CD4-positive, alpha-beta T cell treated with Interleukin-12 subunit alpha and Interleukin-12 subunit beta, for 1 hour (primary cell): ENCODE measurements at places on chromosomes 7 and 10.

DNA sequence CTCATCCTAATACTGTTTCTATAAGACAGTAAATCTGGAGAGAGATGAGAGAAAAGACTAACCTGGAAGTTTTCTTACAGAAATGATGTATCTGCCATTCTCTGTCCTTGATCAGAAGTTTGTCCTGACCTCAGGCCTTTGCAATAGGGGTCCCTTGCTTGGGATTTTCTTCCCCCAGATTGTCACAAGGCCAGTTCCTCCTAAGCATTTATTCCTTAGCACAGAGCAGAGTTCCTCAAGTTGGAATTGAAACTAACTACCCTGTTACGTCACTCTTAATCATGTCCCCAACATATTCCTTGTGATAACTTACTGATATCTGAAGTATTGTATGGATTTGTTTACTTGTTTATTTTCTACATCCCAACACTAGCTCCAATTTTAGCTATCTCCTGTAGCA lies 202.1 kb downstream of the COBL start:
- DNase-seq: no peak

GRCh38 chr10:5525561-5526341 lies 990 bp downstream of the CALML3 start:
- DNase-seq: no peak

GRCh38 chr7:92680442-92680841 lies 90.3 kb upstream of the FAM133B start:
- DNase-seq: no peak

GRCh38 chr10:91366704-91367103 lies 43.4 kb upstream of the HECTD2 start:
- no peak for DNase-seq

DNA sequence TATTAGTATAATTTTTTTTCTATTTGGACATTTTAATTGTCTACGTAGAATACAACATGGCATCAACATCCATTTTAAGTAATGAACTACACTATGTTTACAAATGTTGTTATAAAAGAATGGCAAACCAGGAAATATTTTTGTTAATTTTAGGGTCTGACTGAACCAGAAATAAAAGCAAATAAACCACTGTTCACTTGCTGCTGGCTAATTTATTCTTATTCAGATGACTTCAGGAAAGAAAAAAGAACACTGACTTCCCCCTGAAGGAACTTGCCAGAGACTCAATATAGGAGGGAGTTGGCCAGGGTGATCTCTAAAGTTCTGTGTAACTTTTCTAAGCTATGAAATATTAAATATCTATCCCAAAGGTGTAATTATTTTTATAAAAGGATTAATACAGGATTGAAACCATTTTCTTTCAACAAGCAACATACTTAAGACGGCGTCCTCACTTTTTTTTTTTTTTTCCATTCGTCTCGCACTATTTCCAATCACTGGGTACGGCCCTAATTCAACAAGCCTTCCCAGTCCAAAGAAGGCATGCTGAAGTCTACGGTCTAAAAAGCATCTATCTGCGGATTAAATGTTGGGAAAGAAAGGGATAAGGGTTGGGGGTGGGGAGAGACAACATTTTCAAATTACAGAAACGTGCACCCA lies 1.2 kb downstream of the USP6NL start:
- no peak for DNase-seq

DNA sequence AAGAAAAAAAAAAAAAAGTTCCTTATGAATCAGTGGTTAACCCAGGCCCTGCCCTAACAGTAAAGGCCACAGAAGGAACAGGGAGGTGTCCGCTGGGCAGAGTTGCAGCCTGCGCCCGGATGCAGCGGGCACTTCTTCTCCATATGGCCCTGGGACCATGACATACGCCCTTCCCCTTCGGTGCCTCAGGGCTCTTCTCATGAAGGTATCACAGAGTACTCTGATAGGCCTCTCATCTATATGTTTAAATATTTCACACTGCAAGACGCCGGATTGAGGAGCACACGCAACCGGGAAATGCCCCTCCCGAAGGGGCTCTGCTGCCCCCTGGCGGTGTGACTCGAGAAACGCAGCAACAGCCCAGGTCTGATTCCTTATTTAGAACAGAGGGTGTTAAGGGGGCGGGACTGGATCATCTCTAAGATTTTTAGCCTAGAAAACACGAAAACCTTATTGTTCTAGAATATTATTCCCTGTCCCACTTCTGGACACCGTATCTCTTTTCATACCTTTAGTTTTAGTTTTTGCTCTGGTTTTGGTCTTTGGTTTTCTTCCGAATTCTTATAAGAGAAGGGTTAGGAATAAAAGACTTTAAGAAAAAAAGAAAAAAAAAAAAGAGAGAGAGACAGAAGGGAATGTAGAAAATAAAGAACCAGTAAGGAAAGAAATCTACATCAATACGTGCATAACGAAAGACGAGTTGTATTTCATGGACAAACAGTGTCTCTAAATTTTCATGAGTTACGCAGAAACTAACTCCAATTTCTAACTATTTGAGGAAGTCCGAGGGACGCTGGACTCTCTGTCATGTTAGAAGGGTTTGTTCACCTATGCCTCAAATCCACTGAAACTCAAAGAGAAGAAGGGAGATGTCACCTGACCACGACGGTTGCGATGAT lies 12.0 kb downstream of the DAGLB start:
- peak; percentile 89 for DNase-seq

DNA sequence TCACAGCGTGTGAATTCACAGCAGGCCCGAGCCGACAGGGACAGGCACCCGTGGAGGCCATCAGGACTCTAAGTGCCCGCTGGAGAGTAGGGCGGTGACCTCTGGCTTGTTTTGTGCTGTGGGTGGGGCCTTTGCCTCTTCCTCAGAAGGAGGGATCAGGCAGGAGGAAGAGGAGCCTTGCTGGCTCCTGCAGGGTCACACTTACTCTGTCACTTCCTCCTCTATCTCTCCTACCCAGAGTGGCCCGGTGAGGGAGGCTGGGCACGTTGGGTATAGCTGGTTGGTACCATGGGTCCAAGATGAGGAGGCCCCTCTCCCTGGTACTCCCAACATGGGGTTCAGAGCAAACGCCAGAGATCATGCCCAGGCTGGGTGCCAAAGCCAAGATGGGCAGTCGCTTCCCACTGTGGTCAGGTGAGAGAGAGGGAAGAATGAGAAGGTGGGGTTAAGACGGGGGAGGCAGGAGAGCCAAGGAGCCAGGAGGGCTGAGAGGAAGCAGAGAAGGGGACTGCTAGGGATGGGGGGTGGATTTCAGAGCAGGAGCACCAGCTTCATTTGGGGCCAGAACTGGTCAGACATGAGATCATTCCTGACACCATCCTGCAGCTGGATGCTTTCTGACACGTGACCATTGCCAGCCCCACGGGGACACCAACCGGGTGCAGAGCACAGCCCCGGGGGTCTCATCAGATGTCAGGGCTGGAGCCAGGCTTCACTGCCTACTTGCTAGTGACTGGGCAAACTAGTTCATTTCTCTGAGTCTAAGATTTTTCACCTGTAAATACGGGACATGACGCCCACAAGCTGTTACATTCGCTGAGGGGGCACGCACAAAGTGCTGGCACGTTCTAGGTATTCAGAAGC lies 54.8 kb upstream of the CACUL1 start:
- no peak for DNase-seq

DNA sequence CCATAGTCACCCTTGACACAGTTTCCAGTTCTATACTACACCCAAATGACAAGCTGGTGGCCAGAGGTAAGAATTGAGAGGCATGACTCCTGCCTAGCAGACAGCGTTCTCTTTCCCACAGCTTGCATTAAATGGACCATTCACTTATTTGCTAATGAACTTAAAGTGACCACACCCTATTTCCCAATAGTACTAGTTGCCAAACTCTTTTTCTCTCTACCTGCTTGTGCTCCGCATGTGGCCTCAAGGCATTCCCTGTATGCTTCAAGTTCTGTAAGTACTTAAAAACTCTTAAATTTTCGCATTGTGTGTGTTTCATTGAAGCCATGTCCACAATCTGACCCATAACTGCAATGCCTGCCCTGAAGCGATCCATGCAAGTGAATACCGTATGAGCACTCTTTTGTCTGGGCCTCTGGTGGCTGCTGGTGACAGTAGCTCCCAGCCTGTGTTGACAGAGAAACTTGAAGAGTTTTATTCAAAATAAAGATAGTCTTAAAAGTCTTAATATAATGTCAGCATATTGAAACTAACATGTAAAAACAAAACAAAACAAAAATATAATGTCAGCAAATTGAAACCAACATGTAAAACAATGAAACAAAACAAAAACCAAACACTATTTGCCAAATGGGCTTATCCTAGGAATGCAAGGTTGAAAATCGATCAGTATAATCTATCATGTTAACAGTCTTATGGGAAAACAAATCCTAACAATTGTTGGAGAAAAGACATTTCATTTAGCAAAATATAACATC lies 73.6 kb downstream of the CCSER2 start:
- no peak for DNase-seq

GRCh38 chr7:107836237-107837144 lies 33.5 kb upstream of the SLC26A3 start:
- no peak for DNase-seq

GRCh38 chr10:47133871-47134570 lies 166.0 kb upstream of the GDF10 start:
- DNase-seq: no peak

GRCh38 chr7:131931370-131931769 lies 374.9 kb upstream of the PODXL start:
- no peak for DNase-seq

GRCh38 chr10:11721806-11722205 lies 20.4 kb upstream of the ECHDC3 start:
- no peak for DNase-seq

GRCh38 chr7:139823959-139824521 lies 5.0 kb upstream of the TBXAS1 start:
- DNase-seq: no peak

DNA sequence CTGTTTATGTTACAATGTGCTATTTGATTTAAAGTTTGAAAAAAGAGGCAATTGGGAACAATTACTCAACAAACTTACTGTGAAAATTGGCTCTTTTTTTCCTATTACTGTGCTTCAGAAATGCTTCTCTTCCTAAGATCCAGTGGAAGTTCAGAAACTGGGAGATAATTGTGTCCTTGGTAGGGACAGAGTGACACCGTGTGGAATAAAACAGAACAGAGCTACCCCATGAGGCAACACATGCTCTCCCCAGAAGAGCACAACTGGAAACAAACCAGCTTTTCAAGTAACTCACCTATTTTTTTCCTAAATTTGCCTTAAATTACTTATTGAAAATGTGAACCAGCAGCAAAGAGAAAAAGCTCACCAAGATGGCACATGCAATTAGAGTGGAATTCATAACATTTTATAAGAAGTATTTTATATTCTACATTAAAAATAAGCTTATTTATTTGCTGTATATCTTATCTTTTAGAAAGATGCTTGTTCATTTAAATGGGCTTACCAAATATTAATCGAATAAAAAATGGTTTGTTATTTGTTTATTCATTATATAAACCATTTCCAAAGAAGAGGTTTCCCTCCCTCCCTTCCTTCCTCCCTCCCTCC lies 346.1 kb upstream of the ANKRD30A start:
- no peak for DNase-seq

- DNase-seq: no peak
These were observed 22.5 kb upstream of the TNRC18 start for GRCh38 chr7:5445981-5446594.

DNA sequence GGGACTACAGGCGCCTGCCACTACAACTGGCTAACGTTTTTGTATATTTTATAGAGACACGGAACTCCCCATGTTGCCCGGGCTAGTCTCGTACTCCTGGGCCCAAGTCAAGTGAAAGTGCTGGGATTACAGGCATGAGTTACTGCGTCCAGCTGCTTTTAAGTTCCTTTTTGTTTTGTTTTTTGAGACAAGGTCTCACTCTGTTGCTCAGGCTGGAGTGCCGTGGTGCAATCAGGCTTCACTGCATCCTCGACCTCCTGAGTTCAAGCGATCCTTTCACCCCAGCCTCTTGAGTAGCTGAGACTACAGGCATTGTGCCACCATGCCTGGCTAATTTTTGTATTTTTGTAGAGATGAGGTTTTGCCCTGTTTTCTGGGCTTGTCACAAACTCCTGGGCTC lies 155.0 kb downstream of the GALNT17 start:
- DNase-seq: no peak

DNA sequence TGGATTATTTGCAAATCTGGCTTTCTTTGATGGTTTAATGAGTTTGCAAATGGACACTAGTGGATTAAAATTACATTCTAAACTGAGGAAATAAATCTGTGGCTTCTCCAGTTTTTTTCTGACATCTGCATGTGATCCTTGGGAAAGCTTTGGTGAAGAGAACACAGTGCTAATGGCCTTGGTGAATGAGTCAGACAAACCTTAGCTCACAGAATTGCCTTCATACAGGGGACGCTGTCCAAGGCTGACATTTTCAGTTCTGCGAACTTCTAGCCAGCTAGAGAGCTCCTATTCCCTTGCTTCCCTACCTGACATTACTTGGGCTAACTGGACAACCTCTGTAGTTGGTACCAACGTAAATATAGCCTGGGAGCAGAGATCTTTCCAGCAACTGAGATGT lies 21.2 kb downstream of the BMPER start:
- DNase-seq: no peak

DNA sequence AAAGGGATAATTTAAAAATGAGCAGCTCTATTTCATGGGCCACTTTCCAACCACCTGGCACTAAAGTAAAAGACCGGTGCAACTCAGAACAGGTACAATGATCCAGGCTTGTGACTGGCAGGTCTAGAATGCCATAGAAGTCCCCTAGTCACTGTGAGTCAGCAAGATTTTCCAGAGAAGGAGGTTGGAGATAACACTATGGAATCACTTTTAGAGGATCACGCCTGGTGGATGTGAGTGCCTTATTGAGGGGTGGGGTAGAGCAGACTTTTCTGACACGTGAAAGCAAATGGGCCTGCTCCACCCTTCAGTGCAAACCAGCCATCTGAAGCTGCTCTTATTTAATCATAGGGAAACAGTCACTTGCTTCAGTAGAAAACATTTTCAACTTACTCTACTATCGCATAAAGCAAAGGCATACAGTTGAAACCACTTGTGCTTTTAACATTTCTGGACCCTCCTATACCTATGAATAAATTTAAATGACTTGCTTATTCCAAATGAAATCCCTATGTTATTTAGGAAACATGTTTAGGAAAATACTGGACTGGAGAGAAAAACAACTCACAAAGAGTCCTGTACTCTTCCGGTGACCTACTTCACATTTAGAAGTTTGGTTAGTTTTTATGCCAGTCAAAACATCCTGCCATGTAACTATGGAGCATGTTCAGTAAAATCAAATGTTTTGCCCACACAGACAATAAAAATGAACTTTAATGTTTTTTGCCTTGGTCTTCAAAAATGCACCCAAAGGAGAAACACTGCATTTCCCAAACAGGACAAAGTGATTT lies 21.5 kb upstream of the AKR1C1 start:
- no peak for DNase-seq

DNA sequence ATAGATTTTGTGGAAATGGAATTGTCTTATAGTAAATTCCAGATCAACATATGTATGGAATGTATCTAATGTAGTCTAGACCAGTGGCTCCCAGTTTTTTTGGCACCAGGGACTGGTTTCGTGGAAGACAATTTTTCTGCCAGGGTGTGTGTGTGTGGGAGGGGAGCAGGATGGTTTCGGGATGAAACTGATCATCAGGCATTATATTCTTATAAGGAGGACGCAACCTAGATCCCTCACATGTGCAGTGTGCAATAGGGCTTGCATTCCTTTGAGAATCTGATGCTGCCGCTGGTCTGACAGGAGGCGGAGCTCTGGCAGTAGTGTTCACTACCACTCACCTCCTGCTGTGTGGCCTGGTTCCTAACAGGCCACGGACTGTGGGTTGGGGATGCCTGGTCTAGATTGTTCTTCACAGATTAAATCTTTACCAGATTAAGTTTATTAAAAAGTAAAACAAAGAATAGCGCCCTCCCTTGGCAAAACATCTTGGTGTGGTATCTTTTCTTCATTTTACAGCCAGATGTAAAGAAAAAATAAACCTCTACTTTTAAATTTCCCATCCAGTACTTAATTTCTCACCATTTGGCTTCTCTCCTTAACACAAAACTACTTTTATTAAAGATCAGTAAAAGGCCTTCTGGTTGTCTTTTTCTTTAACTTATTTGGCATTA lies 48.4 kb downstream of the SEPTIN7 start:
- no peak for DNase-seq
